D721Med (cell line): ENCODE measurements at places on chromosomes 3 and 15.

DNA sequence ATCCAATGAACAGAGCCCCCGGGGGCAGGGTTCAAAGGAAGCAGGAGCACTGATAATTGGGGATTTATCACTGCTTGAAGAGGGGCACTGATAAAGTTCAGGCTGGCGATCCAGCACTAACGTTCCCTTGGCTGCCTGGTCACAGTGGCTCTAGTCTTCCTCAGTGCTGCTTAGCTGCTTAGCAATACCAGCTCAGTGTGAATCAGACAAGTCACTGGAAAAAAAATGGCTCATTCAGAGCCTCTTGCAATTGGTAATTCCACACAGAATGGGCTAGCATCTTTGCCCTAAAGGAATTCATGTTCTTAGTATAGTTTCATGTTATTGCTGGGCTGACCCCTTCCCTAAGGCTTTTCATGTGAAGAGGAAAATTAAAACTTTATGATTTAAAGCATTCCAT, 95.7 kb upstream of the SLC2A2 start:
- DNase-seq: no peak

- peak; percentile 53 for DNase-seq
Observed at GRCh38 chr3:57184526-57184925, 15.3 kb downstream of the HESX1 start.

DNA sequence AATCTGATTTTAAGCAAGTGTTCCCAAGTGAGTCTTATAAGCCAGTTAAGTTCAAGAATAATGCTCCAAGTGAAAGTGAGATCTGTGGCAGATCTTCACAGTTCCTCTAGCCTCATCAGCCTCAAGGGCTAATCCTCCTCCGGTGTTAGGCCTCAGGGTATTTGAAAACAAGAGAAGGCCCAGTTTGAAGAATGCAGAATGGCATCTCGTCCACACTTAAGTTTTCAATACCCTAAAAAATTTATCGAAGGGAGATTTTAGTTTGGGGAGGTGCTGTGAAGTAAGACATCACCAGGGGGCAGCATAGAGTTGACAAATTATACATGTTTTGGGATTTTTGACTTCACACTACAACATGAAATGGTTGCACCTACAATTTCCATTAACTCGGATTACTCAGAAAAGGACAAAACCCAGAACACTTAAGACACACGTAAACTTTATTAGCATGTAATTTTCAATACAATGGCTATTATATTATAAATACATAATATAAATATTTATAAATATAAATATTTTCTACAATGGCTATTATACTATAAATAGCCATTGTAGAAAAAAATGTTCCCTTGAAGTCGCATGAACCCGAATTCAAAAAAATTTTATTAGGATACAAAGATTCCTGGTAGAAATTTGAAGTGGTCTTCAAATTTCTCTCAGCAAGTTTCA, 2.3 kb upstream of the TMEM266 start:
- no peak for DNase-seq

DNA sequence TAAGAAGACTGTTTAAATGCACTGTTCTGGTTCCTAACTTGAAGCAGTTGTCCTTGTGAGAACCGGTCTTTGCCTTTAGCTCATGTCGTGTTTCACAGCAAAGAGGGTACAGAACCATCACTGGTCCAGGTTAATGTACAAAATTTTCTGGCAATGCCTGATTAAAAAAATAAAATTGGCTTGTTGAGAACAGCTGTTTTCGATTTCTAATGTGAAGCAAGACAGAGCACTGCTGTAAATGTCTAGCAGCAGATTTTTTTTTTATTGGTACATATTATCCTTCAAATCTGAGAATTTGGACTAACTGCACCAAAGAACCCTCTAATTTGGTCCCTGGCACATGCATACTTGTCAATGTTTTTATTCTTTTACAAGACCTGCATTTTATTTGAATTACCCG, 103.3 kb downstream of the STT3B start:
- DNase-seq: no peak

- no peak for DNase-seq
Observed at GRCh38 chr3:70020906-70021660, 21.6 kb downstream of the SAMMSON start.

DNA sequence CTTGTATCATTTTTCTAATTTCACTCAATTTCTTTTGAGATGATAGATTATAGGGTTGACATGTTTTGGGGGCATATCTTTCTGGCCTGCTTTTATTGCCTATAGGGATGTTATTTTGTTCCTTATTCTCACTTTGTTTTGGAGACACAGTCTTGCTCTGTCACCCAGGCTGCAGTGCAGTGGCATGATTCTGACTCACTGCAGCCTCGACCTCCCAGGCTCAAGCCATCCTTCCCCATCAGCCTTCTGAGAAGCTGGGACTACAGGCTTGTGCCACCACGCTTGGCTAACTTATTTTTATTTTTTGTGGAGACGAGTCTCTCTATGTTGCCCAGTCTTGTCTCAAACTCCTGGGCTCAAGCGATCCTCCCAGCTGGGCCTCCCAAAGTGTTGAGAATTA, 72.8 kb upstream of the FAN1 start:
- no peak for DNase-seq

DNA sequence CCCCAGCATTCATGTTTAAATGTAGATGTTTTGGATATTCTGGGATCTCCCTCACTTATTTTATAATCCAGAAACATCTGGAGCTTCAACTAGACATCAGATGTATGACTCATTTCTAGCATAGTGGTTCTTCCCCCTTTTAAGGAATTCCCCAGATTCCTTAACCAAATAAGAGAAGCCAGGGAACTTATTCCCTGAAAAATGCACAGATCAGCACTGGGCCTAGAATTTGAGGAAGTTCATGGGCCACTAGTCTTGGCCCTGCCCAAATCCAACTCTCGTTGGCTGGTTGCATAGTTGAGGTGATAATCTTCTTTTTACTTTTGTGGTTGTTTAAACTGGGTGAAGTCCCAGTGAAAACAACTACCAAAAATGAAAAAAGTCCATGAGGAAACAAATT, 20.4 kb downstream of the RARRES1 start:
- no peak for DNase-seq

DNA sequence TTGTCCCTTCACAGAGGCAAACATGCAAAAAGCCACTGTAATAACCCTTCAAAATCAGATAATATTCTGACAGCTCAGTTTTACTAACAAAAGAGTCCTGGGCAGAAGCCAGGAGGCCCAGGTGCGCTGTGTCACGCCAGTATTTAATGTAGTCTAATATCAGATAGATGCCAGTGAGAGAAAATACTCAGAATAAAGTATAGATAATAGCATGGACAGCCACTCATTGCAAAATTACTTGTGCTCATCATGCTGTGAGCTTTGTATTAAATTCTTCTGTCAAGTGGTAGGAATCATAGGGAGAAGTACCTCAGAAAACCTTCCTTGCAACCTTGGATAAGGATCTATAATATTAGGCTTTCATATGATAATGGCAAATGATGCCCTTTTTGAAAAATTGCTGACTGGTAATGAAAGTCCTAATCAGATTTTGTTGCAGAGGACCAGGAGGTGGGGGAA, 1154.3 kb downstream of the ROBO1 start:
- DNase-seq: no peak

- no peak for DNase-seq
Observed at GRCh38 chr15:98878172-98878571, 129.4 kb downstream of the PGPEP1L start.

DNA sequence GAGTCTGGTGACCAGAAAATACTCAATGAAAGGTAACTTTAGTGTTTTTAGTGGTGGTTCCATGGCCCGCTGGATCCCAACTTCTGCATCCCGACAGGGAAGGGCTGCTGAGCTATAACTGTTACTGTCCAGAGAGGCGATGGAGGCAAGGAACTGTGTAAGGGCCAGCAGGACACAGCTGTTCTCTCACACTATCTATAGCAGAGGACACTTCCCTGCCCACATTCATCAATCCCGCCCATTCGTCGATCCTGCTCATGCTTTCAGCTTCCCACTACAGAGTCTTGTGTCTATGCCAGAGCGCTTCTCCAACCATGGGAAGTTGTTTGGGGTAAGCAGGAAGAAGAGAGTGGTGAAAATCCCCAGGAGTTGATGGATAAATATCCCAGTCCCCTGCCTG, 8.4 kb downstream of the COLQ start:
- no peak for DNase-seq

DNA sequence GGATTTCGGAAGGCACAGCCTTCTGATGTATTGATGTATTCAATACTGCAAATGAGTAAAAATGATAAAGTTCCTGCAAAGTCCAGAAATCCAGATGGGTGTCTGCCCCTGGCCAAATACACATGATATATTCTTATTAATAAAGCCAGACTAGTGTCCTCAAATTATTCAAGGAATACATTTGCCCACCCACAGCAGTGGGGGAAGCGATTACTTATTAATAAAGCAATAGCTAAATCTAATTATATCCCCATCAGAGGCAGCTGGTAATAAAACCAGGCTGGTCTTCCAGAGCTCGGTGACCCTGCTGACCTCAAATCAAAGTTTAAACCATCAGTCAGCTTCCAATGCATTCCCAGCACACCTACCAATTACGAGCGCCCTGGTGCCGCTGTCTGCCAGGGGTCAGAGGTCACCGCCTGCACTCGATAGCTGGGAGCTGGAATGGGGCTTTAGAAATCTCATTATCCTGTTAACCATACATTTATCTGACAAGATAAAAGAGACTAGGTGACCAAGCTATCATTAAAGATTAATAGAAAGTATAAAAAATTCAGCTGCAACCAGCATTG, 330.3 kb downstream of the UACA start:
- DNase-seq: no peak

DNA sequence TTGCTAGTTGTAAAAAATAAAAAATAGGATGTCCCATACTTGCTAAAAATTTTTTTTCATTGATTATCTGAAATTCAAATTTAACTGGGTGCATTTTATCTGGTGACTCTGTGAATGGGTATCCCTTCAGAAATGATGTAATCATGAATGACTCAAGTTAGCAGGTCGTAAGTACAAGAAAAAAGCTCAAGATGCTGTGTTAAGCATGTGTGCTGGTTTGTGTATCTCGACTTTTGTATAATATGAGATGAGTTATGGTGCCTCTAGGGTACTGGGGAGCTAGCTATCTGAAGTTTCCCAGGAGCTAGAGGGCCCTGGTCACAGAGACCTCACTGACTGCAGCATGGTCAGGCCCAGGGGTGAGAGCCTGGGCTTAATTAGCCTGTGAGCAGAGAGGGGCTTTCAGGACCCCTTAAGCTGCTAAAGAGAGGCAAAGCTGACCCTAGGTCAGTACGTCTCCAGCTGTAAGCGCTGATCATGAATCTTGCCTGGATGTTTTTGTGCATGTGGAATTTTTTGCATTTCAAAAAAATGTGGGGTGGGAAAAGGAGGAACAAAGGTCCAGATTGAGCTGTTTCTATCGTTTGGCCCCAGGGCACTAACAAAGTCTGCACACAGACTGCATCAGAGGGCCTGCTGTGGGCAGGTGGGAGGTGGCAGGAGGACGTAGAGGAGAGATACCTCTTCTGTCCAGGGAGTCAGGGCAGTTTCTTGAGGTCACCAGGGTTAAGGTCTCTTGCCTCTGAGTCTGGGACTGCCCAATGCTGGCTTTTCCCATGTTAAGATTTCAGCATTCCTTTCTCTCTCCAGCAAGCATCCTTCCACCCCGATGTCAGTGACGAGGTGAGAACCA, 233.2 kb upstream of the TPM1 start:
- DNase-seq: no peak

DNA sequence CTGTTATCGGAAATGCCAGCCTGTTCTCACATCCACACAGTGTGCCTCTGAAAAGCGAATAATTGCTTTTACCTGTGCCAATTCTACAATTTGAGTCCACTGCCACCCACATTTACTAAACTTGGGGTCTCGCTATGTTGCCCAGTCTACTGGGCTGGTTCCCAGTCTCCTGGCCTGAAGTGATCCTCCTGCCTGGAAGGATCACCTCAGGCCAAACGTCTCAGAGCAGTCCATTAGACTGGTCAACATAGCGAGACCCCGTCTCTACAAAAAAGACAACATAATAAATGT, 827 bp upstream of the INO80 start:
- DNase-seq: no peak

DNA sequence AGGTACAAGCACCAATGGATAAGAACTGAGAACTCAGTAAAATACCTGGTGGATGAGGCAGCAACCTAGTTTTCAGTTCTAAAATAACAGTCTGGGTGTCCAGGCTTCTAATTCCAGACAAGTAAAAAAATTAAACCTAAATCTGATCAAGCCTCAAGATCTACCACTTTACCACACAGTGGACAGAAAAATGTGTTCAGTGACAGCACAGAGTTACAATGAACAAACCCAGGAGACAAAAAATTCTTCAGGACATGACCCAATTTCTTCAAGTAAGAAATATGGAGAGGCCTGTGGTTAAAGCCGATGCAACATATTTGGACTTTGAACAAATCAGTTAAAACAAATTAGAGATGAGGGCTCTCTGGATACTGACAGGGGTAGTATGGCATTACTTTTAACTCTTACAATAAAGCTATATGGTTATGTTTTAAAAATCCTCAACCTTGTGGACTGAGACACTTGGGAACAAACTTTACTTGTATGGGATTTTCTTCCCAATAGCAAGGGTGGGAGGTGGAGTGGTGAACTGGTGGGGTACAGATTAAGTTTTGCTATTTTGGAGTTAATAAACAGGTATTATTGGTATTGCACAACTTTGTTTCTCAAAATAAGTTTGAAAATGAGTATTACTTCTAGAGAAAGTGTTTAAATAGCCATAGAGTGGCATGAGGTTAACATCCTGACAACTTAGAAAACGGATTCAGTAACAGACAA, 14.2 kb downstream of the CCNL1 start:
- DNase-seq: no peak

DNA sequence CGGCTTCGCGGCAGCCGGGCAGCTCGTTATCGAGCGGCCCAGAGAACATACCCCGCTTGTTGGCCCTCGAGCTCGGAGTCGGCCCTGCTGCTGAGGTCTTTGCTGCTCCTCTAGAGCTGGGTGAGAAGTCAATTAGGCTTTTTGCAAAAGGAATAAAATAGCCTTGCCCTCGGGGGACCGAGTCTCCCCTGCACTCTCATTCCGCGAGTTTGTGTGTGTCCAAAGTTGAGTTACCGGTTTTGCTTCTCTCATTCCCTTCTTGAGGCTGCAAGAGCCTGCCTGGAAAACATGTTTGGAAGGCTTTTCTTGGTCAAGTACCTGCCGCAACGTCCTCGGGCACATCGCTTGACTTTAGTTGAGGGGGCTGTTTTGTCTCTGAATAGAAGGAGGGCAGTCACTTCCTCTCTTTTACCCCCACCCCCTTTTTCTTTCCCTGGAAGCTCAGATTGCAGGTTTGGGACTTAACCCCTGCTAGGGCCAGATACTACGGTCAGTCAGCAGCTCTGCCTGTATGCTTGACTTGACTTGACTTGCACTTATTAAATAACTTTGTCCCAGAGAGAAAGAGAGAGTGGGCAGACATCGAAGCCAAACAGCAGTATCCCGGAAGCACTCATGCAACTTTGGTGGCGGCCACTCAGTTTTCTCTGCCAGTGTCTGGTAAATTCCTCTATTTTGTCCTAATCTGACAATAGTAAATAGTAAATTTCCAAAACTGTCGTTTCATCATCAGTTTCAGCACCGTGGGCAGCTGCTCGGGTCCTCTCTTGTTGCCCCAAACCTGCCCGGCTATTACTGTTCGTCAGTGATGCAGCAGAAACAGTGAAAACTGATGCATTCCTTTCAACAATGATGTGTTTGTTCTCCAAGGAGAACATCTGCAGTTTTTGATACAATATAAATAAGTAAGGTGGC, 609 bp downstream of the RNF13 start:
- no peak for DNase-seq

- no peak for DNase-seq
Observed at GRCh38 chr15:25771338-25771706, 91.8 kb downstream of the ATP10A start.

GRCh38 chr3:13480340-13481318, 523 bp downstream of the HDAC11 start:
- no peak for DNase-seq
